Stimulated activated CD8-positive, alpha-beta memory T cell treated with anti-CD3 and anti-CD28 coated beads, Interleukin-2, amount 100 ng/mL, for 48 hours (primary cell): ENCODE measurements at places on chromosomes 12 and 14.

GRCh38 chr12:23596568-23596967 is 352.9 kb downstream of the SOX5 start:
- DNase-seq: no peak

DNA sequence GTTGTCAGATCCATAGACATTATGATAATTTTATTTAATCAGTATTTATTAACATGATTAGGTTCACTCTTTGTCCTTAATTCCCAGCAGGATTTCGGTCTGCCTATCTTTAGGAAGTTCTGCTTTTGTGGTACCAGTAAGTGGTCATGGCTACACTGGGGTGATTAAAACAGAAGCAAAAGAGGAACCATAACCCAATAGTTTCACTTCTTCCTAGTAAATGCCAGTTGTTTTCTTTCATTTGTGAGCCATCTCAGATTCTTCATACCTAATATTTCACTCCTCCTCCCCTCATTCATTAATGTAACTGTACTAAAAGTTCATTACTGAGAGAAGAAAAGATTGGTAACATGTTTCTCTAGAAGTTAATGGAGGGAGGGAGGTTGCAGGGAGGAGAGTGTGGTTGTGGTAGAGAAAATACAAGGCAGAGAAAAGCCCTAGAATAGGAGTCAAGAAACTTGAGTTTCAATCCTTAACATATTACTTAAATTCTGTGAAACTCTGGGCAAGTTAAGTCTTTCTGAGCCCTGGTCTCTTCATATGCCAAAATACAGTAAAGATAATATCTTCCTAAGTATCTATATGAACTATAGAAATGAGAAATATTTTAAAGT is 101.2 kb downstream of the PEBP1 start:
- DNase-seq: no peak

- DNase-seq: no peak
Observed at GRCh38 chr14:100711493-100711892, 15.2 kb upstream of the DLK1 start.

DNA sequence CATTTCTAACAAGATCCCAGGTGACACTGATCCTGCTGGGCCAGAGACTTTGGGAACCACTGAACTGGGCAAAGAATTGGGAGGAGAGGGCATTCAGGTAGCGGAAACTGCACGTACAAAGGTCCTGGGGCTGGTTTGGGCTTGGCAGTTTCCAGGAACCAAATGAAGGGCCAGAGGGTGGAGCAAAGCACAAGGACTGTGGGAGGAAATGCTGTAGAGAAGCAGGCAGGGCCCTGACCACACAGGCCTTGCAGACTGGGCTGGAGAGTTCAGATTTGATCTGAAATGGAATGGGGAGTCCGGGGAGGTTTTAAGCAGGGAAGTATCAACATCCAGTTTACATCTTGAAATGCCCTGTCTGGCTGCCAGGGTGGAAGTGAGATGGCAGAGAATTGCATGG is 195.1 kb downstream of the PHETA1 start:
- no peak for DNase-seq

- DNase-seq: no peak
Observed at GRCh38 chr14:94775871-94776210, 5.9 kb upstream of the GSC start.

DNA sequence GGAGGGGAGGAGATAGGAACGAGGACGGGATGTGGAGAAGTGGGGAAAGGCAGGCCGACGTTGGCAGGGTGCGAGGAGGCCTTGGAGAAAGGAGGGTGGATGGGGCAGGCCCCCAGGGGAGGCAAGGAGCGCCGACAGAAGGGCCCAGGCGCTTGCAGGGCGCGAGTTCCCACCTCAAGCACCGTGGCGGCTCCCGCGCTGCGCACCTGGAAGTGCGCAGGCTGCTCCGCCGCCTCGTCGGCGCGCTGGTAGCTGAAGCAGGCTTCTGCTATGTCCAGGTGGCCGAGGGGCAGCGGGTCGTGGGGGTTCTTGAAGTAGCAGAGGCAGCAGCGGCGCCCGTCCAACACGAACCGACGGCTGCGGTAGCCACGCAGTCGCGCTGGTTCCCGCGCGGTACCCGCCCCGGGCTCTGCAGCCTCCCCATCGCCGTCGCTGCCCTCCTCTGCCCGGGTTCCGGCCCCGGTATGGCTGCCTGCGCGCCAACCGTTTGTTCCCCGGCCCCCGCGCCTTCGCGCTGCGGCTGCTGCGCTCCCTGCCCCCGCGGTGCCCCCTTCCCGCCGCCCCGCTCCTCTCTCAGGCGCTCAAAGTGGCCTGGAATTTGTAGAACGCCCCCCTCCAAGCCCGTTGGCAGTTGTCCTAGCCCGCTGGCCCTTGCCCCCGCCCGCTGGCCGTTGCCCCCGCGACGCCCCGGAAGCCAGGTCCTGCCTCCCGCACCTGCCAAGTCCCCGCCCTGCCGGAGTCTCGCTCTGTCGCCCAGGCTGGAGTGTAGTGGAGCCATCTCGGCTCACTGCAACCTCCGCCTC is 1.1 kb upstream of the ACTR6 start:
- DNase-seq: peak; percentile 68

GRCh38 chr12:55717011-55718007 is 1.5 kb downstream of the BLOC1S1 start:
- no peak for DNase-seq

- DNase-seq: no peak
Observed at GRCh38 chr12:131934535-131934934, 5.5 kb downstream of the PUS1 start.

- DNase-seq: no peak
Observed at GRCh38 chr12:46432325-46432724, 59.8 kb upstream of the SLC38A2 start.

DNA sequence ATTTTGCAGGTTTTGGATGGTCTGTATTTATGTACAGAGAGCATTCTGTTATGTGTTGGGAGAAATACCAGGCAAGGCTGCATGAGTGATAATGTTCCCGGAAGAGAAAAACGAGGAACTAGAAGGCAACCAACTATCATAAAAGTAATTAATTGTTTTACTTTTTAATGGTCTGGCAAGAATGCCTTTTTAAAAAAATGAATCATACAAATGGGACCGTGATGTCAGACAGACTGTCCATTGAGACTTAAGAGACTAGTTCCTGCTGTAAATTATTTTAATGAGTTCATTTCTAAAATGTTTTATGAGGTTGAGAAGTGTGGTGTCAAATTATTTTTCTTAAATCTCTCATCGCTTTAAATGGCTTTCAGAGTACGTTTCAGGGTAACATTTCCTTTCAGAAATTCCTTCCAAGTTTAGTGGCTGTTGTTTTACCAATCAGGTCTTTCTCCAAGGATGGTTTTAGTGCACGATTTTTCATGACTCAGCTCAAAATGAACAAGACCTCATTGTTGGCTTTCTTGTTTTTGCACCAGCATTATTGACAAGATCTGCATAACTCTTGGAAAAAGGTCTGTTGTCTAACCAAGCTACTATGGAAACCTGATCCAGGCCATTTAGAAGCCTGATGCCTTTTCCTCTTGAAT is 86.1 kb upstream of the ARHGAP5 start:
- no peak for DNase-seq

DNA sequence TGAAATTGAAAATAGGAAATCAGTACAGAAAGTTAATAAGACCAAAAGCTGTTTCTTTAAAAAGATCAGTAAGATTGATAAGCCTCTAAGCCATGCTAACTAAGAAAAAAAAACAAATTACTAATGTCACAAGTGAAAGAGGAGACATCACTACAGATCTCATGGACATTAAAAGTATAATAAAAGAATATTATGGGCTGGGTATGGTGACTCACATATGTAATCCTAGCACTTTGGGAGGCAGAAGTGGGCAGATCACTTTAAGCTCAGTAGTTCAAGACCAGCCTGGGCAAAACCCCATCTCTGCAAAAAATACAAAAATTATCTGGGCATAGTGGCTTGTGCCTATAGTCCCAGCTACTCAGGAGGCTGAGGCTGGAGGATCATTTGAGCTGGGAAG is 30.5 kb downstream of the B4GALNT3 start:
- DNase-seq: no peak

DNA sequence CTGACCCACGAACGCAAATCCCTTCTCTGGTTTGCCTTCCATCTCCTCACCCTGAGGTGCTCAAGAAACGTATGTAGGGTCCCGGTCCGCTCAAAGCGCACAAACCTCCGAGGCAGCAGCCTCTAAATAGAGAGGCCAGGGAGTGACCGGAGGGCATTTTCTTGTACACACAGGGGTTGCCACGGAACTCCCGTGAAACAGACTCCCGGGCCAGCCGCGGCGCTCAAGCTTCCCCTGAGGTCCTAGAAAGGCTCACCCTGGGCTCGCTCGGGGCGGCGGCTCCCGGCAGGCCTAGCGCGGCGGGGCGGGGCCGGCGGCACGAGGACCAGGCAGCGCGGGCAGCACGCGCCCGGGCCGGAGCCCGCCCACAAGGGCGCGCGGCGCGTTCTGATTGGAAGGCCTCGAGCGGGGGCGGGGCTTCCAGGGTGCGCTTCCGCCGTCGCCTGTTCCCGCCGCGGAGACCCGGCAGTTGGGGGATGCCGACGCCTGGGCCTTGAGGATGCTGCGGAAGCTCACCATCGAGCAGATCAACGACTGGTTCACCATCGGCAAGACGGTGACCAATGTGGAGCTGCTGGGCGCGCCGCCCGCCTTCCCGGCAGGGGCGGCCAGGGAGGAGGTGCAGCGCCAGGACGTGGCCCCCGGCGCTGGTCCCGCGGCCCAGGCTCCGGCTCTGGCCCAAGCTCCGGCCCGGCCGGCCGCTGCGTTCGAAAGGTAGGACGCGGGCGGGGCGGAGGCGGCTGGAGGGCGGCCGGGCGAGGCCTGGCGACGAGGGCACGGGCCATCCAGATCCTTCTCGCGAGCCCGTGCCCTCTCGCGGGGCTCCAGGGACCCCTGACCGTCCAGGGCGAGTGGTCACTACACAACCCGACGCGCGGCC is at the start of gene TDRD9:
TDRD9 (plus strand) TSS at position 446 of the 880 bp plus-strand sequence; CDS start at position 500, 54 bp downstream.
- no peak for DNase-seq

DNA sequence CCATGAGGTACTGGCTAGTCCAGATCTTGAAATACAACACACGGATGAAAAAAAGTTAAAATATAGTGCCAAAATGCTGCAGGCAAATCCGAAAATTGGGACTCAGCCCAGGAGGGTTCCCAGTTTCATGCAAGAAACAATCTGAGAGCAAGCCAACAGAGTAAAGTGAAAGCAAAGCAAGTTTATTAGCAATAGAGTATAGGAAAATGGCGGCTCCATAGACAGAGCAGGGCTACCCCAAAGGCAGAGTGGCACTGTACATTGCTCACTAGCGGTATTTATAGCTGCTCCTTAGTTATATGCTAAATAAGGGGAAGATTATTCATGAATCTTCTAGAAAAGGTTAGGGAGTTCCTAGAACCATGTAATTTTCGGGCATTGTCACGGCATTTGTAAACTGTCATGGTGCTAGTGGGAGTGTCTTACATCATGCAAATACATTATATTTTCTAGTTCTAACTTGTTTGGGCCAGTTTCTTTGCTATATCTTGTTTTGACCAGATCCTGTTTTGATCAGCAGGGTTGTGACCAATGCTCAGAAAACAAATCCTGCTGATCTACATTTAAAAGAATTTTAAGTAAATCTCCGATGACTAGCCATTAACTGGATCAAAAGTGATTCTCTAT is 29.1 kb downstream of the RECQL start:
- DNase-seq: no peak

DNA sequence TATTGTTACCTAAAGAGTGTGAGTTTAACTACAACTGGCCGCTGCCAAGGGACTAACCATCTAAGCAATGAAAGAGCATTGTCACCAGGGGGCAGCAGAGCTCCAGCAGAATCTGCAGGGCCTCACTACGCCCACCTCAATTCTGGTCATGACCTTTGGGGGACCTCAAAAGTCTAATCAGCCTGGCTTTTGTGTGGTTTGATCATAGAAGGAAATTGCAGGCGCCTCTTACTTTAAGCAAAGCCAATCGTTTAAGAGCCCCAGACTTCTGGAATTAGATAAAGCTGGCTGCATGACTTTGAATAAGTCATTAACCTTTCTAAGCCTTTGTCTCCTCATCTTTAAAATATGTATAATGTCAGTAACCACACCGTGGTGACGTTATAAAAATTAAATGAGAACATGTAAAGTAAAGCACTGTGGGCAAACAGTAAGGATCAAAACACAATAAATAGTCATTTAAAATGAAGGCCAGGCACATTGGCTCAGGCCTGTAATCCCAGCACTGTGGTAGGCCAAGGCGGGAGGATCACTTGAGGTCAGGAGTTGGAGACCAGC is 58.6 kb downstream of the TBX3 start:
- DNase-seq: peak; percentile 40

- no peak for DNase-seq
Observed at GRCh38 chr12:26847431-26847830, 14.4 kb upstream of the ITPR2 start.

GRCh38 chr12:86091681-86092080 is 164.5 kb downstream of the MGAT4C start:
- no peak for DNase-seq

DNA sequence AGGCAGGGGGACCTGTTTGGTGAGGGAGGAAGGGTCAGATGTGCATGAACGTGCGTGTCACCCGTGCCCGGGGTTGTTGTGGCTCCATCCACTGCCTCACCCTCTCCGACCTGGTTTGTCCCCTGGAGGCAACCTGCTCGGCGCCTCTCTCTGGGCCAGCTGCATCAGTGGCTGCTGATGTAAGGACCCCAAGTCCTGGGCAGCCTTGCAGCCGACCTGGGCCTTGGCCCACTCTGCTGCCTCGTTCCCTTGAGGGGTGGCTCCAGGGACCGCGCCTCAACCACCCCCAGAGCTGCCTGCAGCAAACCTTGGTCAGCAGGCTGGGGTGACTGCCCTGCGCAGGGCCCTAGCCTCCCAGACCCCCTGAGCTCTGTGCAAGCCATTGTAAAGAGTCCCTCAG is 351.7 kb downstream of the TMEM121 start:
- no peak for DNase-seq
